Activated T-cell treated with anti-CD3 and anti-CD28 coated beads, Interleukin-2, amount 50 U/mL, for 4 hours (primary cell): ENCODE measurements at places on chromosomes 7 and 10.

DNA sequence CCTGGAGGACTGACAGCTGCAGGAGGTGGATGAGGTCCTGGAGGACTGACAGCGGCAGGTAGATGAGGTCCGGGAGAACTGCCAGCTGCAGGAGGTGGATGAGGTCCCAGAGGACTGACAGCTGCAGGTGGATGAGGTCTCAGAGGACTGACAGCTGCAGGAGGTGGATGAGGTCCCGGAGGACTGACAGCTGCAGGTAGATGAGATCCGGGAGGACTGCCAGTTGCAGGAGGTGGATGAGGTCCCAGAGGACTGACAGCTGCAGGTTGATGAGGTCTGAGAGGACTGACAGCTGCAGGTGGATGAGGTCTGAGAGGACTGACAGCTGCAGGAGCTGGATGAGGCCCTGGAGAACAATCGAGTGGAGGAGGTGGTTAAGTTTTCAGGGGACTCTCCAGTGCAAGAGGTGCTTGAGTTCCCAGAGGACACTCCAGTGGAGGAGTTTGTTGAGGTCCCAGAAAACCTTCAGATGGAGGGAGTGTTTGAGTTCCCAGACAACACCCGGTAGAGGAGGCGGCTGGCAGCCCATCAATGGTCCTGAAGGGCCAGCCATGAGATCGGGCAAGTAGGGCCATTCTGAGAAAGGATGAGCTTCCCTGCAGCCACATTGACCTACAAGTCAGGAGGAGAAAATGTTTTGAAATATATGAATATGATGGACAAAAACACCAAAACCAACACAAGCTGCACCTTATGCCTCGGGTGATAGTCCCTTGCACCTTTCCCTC lies 4.7 kb upstream of the EIF5AL1 start:
- no peak for DNase-seq

DNA sequence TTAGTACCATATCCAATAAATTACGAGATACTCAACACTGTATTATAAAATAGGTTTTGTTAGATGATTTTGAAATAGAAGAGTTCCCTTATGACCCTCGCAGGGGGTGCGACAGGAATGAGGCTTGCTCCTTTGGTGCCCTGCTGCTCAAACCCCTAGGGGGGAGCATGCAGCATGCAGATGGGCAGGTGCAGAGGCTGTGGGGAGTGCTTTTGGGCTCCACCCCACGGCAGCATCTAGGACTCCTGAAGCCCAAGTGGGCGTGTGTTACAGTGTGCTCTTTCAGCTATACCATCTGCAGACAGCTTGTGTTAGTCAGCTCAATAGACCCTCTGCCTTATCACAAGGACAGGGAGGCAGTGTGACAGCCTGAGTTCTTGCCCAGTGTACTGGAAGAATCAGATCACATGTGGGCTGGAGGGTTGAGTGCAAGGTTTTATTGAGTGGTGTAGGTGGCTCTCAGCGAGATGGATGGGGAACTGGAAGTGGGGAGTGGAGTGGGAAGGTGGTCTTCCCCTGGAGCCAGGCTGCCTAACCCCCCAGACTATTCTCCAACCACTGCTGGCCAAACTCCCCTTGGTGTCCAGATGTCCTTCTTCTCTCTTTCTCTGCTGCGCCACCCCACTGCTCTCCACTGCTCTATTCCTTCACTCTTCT lies 3.1 kb upstream of the MRC1 start:
- DNase-seq: no peak

DNA sequence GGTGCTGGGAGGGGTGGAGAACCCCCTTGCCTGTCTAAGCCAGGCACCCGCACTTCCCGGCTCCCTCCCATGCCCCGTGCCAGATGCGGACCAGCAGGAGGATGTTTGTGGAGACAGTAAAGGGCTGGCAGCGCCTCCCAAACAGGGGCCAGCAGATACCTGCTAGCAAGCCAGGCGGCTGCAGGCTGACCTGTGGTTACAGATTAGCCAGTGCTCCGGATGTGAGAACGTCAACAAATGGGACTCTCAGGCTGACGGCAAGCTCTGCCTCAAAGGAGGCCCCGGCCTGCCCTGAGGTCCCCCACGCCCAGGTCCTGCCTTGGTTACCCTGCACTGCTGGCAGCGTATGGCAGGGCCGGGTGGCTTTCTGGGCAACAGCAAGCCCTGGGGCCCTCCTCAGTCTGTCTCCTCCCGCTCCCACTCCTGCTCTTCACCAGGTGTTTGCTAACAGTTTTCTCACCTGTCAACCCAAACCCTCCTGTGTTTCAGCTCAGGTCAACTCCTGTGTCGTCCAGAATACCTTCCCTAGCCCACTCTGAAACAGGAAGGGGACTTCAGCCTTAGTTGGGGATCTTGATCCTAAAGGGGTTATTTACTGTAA lies 85.4 kb downstream of the NEURL1 start:
- no peak for DNase-seq

DNA sequence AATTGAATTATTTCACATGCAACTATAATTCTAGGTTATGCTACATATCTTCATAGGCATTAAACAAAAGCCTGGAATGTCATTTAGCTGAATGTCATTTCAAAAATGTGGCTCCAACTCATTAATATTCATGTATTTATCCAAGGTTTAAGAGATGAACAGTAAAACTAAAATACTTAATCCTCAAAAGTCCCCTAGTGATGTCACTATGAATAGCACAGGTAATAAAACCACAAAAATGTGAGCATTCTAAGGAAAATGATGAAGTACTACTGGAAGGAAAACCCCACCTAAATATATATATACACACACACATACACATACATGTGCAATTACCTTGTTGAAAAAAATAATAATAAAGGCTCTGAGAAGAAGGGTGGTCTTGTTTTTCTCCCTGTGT lies 154.4 kb upstream of the ASAH2 start:
- DNase-seq: no peak

GRCh38 chr7:16660702-16661464 lies 14.9 kb downstream of the BZW2 start:
- no peak for DNase-seq

DNA sequence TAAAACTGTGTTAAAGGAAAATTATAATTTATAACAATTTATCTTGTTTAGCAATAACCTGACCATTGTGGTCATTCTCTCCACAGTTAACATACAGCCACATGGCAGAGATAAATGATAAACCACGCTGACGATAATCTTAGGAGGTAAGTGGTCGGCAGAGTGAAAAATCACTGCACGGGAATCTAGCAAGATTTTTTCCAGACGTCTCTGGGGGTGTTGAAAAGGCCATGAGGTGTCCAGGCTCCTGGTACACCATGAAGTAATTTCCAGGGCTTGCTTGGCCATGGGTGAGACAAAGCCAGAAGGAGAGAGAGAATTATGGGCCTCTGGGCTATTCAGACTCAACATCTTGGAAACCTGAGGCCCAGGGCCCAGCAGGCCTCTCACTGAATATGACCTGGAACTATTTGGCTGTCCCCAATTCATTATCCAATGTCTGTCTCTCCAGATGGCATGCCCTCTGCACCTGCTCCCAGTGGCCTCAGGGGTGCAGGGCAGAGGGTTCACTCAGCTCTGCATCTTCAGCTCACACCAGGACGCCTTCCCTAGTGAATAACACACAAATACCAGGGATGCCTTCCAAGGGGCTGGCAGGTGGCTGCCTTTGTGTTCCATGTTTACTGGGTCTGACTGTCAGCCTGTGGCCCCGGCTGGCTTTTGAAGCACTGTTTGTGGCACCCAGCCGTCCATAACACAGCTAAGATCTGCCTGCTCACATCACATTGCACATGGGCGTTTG lies 590.4 kb upstream of the PFKP start:
- DNase-seq: no peak

GRCh38 chr7:91778416-91778815 lies 102.1 kb downstream of the MTERF1 start:
- no peak for DNase-seq

DNA sequence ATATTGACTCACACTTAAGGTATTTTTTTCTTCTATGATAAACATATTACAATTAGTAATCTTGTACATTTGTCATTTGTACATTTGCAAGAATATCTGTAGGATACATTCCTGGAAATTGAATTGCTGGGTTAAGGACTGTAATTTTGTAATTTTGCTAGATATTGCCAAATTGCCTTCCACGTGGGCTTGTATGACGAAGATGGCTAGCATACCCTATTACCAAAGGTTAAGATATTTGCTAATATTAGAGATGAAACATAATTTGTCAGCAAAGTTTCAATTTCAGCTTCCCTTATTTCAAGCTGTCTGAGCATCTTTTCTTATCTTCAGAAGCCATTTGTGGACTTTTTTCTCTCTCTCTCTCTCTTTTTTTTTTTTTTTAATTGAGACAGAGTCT lies 1.0 kb upstream of the LYZL2 start:
- no peak for DNase-seq

GRCh38 chr7:888081-889024 lies 12.0 kb downstream of the GET4 start:
- no peak for DNase-seq

DNA sequence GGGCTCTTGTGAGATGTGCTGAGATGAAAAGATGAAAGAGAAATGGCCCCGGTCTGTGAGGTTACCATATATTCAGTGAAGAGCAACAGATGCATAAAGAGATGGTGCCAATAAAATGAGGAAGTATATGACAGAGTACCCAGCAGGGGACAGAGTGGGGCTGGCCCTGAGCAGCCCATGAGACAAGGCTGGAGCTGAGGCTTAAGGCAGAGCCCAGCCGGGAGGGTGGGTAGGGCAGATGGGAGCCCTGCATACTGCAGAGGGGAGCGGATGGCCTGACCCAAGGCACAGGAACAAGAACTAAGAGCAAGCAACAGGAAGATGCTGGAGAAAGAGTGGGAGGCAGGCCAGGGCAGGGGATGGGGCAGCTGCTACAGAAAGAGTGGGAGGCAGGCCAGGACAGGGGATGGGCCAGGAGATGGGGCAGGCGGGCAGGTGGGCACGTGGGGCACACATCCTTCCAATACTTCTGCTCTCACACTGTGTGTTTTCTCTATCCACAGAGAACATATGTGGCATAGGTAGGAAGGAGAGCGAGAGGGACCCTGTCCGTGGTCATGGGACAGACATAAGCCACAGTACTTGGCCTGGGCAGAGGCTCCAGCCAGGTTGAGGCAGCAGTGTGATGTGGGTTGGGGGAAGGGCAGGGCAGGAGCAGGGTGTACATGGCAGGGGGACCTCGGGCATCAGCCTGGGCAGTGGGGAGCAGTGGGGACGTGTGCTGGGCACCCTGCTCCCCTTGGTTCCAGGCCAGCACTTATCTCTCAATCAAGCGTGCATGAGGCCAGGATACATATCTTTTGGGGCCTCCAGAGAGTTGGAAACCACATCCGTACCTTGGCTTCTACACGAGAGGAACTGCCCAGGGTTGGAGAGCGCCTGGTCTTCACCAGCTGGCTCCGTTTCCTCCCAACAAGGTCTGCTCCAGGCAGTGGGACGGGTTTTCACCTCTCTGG lies 91.6 kb upstream of the IKZF1 start:
- DNase-seq: no peak

DNA sequence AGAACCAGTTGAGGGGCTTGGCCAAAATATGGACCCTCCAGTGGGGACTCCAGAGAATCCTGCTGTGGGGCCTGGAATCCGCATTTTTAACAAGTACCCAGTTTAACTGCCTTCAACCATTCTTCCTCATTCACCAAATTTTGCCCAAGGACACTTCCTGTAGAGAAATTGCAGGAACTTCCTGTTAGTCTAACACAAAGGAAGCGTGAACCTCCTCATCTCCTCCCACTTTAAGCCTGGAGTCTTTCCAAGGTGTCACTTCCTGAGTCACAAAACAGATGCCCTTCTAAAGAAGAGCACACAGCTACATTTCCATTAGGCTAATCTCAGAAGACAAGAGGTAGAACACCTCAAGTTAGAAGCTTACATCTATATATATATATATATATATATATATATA lies 188.4 kb downstream of the PPP1R17 start:
- DNase-seq: no peak

GRCh38 chr10:114374053-114374791 lies 30.1 kb downstream of the AFAP1L2 start:
- no peak for DNase-seq

DNA sequence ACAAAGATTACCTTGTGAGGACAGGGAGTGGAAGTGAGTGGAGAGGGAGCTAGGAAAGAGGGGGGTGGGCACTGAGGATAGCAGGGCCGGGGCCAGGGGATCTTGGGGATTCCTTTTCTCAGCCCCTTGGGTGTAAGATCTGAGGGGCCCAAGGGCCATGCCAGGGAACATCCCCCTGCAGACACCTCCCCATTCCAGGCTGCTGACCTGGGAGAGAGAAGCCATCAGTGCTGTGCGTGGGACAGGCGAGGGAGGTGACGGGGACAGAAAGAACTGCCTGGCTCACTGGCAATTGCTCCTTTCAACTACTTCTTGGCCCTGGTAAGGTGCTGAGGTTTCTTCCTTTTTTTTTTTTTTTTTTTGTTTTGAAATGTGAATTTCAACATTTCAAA lies 12.0 kb upstream of the BTBD16 start:
- no peak for DNase-seq

DNA sequence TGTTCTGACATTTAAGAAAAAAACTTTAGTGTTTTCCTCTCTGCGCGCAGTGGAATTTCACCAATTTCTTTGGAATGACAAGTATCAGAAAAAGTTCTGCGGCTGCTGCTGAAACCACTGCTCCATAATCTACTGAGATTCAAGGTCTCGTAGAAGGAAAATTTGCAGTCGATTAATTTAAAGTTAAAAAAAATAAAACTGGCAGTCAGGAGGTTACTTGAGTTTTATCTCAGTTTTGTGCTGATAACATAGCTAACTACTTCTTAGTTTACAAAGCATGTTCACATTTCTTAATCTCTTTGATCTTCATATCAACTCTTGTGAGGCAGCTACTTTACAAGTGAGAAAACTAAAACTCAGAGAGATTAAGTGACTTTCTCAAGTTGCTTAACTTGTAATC lies 18.2 kb upstream of the CALD1 start:
- no peak for DNase-seq

GRCh38 chr10:78731675-78732074 lies 337.1 kb upstream of the ZMIZ1 start:
- DNase-seq: no peak

- no peak for DNase-seq
Measured at GRCh38 chr10:5269791-5270190, 73.2 kb downstream of the AKR1C4 start.

DNA sequence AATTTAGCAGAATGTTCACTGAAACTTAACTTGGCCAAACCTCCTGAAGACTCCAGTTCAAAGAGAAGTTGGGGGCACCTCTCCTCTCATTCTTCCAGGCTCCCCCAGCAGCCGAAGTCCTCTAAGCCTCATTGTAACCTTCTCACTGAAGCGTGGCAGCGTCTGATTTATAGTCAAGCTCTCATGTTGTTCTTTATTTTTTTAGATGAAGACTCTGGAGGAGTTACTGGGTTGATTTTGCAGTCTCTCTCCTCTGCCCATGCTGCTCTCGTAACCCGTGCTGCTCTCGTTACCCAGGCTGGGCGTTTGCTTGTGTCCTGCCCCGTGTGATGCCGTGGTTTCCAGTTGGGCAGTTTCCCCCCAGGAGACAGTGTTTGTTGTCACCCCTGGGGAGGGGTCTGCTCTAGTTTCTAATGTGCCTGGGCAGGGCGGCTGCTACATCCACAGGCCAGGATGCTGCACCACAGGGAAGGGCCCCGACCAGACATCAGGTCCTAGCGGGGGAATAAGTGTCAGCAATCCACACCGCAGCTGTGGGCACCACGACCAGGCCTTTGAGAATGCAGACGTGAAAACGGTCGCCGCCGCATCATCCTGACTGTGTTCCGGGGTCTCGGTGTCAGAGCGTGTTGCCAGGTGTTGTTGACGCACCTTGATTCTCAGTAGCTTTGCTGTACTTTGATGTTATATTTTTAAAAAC lies 65.2 kb downstream of the WDR37 start:
- DNase-seq: no peak
